EH (cell line): ENCODE measurements at places on chromosomes 4 and X.

- DNase-seq, result peak; percentile 57
These were observed 47.8 kb downstream of the APLN start for GRCh38 chrX:129606918-129607317.

GRCh38 chrX:40247848-40248622 is 150.3 kb upstream of the BCOR start:
- DNase-seq, result no peak

GRCh38 chr4:174349156-174349555 is 65.4 kb downstream of the CEP44 start:
- DNase-seq, result no peak

DNA sequence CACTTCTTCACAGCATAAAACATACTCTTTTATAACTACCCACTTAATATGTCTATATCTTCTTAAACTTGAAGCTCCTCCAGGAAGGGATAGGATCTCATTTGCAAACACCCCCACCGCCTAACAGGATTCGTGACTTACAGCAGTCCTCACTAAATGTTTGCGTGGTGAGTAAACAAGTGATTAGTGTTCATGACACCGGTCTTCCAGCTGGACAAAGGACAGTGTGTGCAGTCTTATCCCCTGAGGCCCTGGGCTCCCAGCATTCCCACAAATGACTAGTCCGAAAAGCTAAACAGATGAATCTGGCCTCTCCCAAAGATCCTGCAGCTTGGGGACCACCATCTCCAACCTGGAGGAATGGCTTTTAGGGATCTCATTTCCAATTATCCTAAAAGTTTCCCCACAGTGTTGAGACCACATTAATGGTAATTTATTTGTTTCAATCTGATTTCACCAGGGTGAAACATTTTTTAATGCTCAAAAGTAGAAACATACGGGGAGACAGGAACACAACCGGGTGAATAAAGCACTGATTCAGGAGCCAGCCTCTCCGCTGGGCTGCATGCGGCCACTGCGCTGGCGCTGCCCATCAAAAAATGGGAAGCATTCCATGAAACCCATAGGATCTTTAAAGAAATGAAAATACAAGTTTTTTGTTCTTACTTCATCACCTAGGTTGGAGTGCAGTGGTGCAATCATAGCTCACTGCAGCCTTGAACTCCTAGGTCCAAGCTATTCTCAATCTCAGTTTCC is 69.2 kb downstream of the HADH start:
- DNase-seq, result peak; percentile 93
